Stimulated activated CD4-positive, alpha-beta T cell treated with anti-CD3 and anti-CD28 coated beads, TNF-alpha, amount 100 ng/mL, for 4 hours (primary cell): ENCODE measurements at places on chromosomes 1 and 21.

DNA sequence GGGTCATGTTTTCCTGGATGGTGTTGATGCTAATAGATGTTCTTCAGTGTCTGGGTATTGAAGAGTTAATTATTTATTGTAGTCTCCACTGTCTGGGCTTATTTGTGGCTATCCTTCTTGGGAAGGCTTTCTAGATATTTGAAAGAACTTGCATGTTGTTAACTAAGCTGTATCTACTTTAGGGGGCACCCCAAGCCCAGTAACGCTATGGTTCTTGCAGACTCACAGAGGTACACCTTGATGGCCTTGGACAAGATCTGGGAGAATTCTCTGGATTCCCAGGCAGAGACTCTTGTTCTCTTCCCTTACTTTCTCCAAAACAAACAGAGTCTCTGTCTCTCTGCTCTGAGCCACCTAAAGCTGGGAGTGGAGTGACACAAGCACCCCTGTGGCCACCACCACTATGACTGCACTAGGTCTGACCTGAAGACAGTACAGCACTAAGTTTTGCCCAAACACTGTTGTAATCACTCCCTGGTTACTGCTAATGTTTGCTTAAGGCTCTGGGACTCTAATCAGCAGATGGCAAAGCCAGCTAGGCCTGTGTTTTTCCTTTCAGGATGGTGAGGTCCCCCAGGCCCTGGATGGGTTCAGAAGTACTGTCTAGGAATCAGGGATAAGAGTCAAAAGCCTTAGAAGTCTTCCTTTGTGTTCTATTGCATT, 76.5 kb upstream of the C1orf21 start:
- no peak for DNase-seq

DNA sequence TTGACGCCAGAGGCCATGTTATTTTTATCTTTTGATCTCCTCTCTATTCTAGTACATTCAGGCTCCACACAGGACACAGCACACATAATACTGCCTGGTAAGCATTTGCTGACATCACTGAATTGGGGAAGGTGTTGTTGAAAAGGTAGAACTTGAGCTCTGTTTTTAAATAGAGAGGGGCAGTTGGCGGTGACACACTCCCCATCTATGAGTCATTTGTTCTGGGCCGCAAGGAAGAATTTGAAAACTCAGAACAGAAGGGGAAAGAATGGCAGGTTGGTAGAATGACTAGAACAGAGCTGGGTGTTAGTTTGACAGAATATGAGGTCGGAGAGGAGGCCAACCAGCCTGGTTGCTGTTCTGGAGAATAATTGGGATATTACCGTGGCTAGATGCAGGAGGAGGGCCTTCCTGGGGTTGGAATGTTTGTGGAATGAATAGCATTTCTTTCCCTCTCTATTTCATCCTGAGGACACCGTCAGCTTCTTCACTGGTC, 52.1 kb upstream of the ERRFI1 start:
- DNase-seq: no peak

GRCh38 chr1:152960452-152961044, 9.9 kb upstream of the SPRR4 start:
- DNase-seq: no peak

- DNase-seq: no peak
Observed at GRCh38 chr1:159867664-159868026, 5.2 kb upstream of the VSIG8 start.
